ENCODE measurements at places on chromosomes 6 and 20.

GRCh38 chr20:25466846-25467245 is 59.4 kb downstream of the GINS1 start:
- DNase-seq, result no peak

GRCh38 chr6:77038807-77039206 is 424.5 kb downstream of the HTR1B start:
- DNase-seq, result no peak

DNA sequence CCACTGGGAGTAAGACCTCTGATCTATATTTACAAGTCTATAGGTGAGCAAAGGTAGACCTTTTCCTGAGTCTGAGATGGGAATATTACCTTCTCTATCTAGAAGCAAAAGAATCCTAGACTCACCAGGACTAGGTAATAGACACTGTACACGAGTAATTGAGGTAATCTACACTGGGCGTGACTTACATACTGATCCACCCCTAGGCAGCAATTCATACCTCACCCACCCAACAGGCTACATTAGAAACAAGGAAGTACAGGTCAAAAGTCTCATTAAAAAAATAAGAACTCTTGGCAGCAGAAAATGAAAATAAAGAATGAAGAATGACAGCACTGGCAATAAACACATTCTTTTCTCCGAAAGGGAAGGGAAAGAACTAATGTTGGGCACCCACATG is 7.6 kb downstream of the CSNK2A1 start:
- no peak for DNase-seq

GRCh38 chr6:7189101-7189758 is 81.5 kb downstream of the RREB1 start:
- no peak for DNase-seq

- DNase-seq, result no peak
Measured at GRCh38 chr20:43432498-43432897, 25.2 kb upstream of the SRSF6 start.

GRCh38 chr6:34929241-34929978 is 40.4 kb downstream of the ANKS1A start:
- DNase-seq, result no peak

DNA sequence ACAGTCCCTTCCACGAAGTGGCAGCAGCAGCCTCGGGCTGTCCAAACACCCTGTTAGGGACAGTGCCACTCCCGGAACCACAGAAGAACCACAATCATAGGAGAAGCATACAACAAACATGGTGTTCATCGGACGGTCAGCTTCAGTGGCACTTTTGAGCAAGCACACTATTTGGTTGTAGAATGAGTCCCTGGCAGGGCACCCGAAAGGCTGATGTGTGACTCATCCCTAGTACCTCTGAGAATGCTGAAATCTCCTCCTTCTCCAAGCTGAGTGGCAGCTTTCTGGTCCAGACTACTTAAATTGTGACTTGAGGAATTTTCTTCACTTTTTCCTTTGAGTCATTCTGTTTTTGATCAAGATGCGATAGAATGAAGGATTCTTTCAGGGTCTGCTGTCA is 282.5 kb downstream of the ESR1 start:
- no peak for DNase-seq

GRCh38 chr6:34917626-34918285 is 28.7 kb downstream of the ANKS1A start:
- no peak for DNase-seq

GRCh38 chr20:41395667-41396664 is 29.3 kb upstream of the EMILIN3 start:
- DNase-seq, result no peak

GRCh38 chr6:109284675-109285074 is 97.6 kb downstream of the CD164 start:
- no peak for DNase-seq

Data from HuH-7 (cell line).